ENCODE measurements at places on chromosomes 7 and 10. TPM values are rescaled to one million over a fixed set of nuclear protein-coding genes. Genes with fewer than 3 reads are reported as not detected.

DNA sequence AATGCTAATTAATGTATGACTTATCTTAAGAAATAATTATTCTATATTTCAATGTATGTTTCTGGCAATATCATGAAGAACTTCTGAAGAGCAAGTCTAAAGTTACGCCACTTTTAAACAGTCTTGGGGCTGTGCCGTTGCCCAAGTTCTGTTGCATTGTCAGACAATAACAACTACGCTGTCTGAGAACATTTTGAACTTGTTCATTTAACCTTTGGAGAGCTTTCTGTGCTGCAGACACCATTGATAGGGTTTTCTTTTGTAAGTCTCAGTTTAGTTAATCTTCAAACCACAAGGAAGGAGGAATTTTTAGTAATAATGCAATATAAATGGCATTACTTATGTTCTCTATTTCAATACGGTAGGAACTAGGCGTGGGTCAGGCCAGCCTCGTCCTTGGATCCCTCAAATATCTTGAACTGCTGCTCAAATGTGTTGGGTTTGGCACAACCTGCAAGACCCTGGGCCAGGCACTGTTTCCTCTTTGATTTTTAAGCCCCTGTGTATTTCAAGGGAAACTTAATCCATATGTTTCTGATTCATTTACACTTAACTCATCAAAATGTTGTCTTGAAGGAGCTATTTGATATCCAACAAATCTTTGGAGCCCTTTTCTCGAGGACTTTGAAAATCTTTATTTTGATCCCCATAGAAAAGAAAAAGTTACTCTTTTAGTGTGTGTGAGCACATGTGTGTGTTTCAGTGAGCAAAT lies 215.5 kb downstream of the INHBA start:
- DNase-seq, result no peak
- H3K4me3 ChIP-seq, result no peak overlapping the region
- H3K36me3 ChIP-seq, result no peaks in the 10 kb centered on the region
- no peak overlapping the region for H3K27ac ChIP-seq

GRCh38 chr7:117829450-117830117 lies 43.7 kb downstream of the CTTNBP2 start:
- no peak overlapping the region for H3K4me3 ChIP-seq
- no peaks in the 10 kb centered on the region for H3K36me3 ChIP-seq
- H3K27me3 ChIP-seq, result peaks cover 35% of the 10 kb centered on the region
- H3K27ac ChIP-seq, result no peak overlapping the region

- no peak for DNase-seq
- peaks cover 47% of the 10 kb centered on the region for H3K27me3 ChIP-seq
- H3K27ac ChIP-seq, result no peak overlapping the region
- no peaks in the 10 kb centered on the region for H3K4me1 ChIP-seq
- H3K4me3 ChIP-seq, result no peak overlapping the region
Measured at GRCh38 chr7:121008816-121009215, 20.3 kb downstream of the CPED1 start.

- H3K36me3 ChIP-seq, result no peaks in the 10 kb centered on the region
- no peak overlapping the region for H3K27ac ChIP-seq
- no peaks in the 10 kb centered on the region for H3K4me1 ChIP-seq
- H3K4me3 ChIP-seq, result no peak overlapping the region
- DNase-seq, result no peak
- no peaks in the 10 kb centered on the region for H3K27me3 ChIP-seq
Measured at GRCh38 chr7:48628793-48629349, 295.5 kb upstream of the CDC14C start.

The MBL2 gene
- not detected for total RNA-seq

DNA sequence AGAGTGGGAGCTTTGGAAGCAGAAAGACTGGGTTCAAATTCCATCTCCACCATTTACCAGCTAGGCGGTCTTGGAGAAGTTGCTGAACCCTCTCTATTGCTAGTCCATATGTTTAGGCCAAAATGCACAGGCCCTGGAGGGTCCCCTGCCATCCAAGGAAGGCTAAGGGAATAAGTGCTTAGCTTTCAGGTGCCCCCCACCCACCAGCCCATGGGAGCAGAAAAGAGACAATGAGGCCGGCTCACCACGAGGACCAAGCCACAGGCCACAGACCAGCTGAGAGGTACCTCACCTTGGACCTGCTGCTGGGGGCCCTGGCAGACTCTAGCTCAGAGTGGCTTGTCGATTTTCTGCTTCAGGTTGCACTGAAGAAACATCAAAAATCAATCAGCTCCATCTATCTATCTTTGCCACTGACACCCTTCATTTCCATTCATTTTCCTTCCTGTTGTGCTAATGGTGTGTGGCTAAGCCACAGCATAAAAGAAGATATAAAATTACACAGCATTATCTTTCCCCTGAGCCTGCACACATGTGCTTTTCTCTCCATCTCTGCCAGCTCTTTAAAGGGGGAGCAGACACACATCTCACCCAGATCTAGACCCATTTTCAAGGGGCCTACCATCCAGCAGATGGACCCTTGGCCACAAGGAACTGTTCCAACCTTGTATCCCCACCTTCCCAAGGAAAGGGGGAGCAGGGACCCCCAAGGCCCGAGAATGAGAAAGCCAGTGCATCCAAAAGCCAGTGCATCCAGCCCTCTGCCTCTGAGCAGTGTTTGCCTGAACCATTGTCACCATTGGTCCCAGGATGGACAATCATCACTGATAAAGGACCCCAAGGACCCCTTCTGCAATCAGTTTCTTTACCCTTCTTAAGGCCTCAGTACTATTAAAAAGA lies 65.4 kb downstream of the GRID1 start:
- no peak for DNase-seq
